ENCODE measurements at places on chromosomes 1 and 21.

- no peak for DNase-seq
Observed at GRCh38 chr1:41280202-41281032, 38.3 kb upstream of the SCMH1 start.

GRCh38 chr1:116386042-116386441, 13.0 kb downstream of the ATP1A1 start:
- no peak for DNase-seq

DNA sequence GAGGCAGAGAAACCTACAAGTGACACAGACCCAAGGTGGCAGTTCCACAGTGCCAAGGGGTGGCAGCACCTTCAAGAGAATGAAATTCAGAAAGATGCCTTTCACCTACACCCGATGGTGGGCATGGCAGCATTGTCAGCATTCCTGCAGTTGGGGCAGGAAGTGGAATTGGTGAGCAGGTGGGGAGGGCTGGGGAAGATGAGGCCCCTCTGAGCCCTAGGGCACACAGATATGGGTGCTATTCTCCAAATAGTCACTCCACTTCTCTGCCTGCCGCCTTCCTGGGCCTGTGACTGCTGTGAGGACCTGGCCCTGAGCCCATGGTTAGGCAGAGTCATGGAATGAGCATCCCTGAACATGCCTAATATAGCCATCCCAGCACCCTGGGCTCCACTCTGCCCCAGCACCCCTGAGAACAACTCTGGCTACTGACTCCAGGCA, 8.3 kb downstream of the SHISA4 start:
- no peak for DNase-seq

DNA sequence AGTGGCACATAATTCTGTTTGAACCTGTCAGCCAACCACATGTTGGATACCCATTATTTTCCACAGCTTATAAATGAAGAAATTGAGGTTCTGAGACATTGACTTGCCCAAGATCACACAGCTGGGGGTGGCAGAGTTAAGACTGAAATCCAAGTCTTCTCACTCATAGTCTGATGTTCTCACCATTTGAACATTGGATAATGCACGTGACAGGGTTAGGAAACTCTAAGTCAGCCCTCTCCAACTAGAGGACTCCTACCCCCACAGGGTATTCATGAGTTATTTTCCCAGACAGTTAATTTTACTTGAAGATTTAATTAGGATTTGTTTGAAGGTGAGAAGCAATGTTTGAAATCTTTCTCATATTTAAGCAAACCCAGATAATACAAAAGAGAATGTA, 38.1 kb upstream of the C1orf105 start:
- DNase-seq, result no peak

DNA sequence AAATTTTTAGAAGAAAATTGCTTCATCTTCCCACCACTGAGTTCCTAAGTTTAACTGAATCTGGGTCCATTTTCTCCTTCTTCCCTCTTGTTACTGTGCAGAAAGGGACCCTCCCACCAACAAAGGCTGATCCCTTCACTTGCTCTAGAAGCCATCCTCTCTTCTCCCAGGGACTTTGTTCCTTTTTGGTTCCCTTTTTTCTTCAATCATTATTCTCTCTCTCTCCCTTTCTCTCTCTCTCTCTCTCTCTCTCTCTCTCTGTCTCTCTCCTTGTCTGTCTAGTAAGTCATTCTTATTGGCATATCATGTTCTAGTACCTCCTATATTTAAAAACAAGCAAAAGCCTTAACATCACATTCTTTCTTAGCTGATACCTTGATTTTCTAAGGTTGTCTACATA, 31.7 kb upstream of the GADD45A start:
- DNase-seq, result no peak

DNA sequence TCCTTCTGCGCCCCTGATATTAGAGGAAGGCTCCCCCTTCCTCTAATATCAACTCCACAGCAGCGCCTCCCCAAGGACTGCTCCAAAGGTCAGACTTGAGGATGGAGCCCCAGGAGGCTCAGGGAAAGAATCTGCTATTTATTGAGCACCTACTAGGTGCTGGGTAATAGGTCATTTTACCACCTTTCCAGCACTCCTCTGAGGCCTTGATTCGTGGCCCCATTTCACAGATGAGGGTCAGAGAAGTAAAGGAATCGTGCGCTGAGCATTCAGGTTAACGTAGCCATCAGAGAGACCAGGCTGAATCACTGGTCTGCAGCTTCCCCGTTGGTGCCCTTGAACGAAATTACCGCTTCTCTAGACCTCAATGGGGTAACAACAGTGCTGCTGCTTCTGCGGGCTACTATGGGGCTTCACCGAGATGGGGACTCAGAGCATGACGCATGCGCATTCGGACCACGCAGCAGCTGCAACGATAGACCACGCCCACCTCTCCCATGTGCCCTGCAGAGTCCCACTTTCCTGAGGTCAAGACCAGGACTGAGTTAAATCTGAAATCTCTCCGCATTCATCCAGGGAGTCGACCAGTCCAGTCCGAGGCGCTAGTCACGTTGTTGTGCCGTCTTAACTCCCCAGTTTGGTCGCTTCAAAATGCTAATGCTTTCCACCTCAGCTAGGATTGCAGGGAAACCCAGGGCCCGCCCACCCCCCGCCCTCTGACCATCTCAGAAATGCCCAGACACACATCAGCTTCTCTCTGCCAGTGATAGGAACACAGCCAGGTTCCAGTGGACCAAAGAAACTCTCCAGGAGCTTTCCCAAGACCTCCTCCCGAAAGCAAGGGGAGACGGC, 12.9 kb downstream of the CAMK2N1 start:
- DNase-seq, result peak; percentile 65

DNA sequence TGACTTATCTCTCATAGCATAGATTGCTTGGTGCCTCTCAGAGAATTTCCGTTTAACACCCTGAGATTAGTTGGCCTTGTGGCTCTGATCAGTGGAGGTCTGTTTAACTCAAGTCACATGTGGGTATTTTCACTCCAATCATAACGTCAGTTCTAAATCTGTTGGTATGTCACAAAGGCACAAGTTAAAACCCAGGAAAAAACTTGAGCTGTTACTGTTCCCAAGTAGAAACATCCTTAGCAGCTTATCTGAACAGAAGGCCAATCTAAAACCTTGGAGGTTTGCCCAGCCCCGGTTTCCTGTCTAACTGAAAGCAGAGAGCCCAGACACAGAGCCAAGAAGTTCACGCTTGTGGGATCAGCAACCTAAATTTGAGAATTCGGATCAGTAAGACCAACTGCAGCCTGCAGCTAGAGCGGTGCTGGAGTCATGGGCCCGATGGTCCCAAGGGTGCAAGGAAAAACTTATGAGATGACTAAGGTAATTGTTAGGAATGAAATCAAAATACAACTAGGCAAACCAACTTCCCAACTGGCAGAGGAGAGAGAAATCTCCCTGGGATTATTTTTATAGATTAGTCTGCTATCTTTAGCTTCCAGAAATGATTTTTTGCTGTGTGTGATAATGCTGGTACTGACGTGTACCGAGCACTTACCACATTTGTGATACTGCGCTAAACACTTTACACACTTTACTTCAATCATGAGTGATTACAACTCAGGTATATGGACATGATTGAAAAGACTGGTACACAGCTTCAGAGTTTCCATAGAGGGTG, 90.2 kb upstream of the C1orf21 start:
- peak; percentile 42 for DNase-seq

DNA sequence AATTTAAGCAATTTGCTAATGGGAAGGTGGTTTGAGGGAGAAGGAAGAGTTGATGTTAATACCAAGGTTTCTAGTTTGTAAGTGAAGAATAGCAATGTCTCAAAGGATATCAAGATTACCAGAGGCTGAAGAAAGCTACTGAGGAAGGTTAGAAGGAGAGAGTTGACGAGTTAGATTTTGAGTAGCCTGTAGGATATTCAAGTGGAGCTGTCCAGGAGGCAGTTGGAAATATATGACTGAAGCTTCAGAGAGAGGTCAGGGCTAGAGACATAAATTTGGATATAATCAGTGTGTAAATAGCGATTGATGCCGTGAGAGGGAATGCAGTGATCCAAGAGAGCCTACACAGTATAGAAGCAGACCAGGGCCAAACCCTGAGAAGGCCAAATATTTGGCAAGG, 48.4 kb downstream of the PBX1 start:
- no peak for DNase-seq
